ENCODE measurements at places on chromosomes 3 and 15. TPM values are rescaled to one million over a fixed set of nuclear protein-coding genes. Genes with fewer than 3 reads are reported as not detected.

Gene CCDC80
- total RNA-seq = 64.6 TPM

Gene IQCH
- total RNA-seq = 1.6 TPM

Gene STRIT1
- total RNA-seq = not detected

Gene EAF2
- 2.2 TPM for total RNA-seq

Gene TP53BP1
- 22.3 TPM for total RNA-seq

Gene RGMA
- 0.18 TPM for total RNA-seq

Gene TERC
- total RNA-seq = 0.16 TPM

Gene GTF2E1
- total RNA-seq = 13.7 TPM

Gene CTSH
- total RNA-seq = 50.9 TPM

Gene SKOR1
- 0.03 TPM for total RNA-seq

Gene SI
- total RNA-seq = not detected

Gene SLC4A7
- total RNA-seq = 30.6 TPM

Gene CDCP1
- total RNA-seq = 13.6 TPM

Gene COL6A5
- total RNA-seq = not detected

Gene EBLN2
- 0.53 TPM for total RNA-seq

Gene TRIM42
- total RNA-seq = not detected

Gene SLC51B
- 10.3 TPM for total RNA-seq
